Mesenteric fat pad (tissue), 1 donor: ENCODE measurements at places on chromosomes 6 and 20. TPM values are rescaled to one million over a fixed set of nuclear protein-coding genes. Genes with fewer than 3 reads are reported as not detected.

DNA sequence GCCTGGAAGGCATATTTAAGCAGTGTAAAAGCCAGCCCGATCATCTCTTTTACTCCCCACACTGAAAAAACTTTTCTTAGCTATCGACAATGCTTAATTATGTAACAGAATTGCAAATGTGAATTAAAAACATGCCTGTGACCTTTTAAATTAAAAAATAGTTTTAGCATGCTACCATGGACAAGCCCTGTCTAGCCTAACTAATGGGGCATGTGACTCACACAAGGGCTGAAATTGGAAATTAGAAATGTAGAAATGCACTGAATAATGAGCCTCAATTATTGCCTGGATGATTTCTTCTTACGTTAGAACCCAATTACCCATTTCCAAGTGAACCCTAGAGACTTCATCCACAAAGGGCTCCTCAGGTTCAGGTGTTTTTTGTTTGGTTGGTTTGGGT, 82.7 kb downstream of the SIM1 start:
- no peak for DNase-seq

GRCh38 chr6:34490390-34491090, 24.7 kb downstream of the PACSIN1 start:
- peak; percentile 85 for DNase-seq

GRCh38 chr6:161355696-161356095, 81.8 kb upstream of the AGPAT4 start:
- no peak for DNase-seq

- DNase-seq = no peak
Observed at GRCh38 chr6:25487012-25487411, 165.0 kb upstream of the SCGN start.

DNA sequence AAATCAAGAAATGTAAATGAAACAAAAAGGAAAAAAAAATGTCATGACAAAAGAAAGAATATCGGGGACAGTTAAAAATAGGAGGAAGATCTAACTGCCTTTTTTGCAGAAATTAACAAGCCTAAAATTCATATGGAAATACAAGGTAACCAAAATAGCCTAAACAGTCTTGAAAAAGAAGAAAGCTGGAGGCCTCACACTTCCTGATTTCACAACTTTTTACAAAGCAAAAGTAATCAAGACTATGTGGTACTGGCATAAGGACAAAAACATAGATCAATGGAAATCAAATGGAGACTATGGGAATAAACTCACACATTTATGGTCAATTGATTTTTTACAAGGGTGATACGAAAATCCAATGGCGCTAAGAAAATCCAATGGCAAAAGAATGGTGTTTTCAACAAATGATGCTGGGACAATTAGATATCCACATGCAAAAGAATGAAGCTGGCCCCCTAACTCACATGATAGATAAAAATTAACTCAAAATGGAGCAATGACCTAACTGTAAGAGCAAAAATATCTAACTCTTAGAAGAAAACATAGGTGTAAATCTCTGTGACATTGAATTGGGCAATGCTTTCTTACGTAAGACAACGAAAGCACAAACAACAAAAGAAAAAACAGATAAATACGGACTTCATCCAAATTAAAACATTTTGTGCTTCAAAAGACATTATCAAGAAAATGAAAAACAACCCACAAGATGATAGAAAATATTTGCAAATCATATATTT, 24.5 kb downstream of the MAP3K5 start:
- DNase-seq = no peak

DNA sequence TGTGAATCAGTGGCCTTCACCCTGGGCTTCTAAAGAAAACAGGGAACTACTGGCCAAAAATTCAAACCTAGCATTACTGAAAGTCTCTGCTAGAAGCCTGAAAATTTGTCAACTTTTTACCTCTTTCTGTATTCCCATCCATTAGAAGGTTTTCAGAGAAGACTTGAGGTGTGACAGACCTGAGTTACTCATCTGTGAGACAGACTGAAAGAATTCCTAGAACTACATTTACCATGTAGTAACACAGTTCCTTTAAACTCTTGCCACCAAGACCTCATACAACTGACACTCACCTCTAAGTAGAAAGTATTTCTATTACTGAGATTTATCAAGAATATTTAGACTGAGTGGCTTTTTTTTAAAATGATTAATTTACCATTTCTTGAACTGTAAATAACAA, 4.5 kb downstream of the DPM1 start:
- DNase-seq = no peak

- DNase-seq = no peak
Observed at GRCh38 chr6:150324044-150324443, 44.8 kb upstream of the IYD start.

GRCh38 chr6:16741112-16742016, 19.9 kb downstream of the ATXN1 start:
- DNase-seq = no peak

- no peak for DNase-seq
Observed at GRCh38 chr6:123904228-123904627, 100.6 kb downstream of the NKAIN2 start.

GRCh38 chr6:126060400-126060799, 74.1 kb downstream of the TRMT11 start:
- no peak for DNase-seq

DNA sequence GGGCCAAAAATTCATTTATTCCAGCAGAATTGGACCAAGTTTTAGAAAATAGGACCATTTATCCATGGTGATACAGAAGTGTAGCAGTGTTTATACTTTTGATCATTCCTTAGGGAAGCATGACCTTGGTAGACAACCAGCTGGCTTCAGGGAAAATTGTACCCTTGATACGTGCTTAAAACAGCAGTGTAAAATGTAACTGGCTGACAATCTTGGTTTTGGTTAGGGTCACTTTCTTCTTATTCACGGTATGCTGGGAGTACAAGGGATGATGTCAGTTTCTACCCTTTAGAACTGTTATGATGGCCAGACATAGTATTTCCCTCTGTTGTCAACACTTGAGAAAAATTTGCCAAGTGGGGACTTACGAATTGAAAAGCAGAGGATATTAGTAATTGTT, 157.1 kb downstream of the BCKDHB start:
- DNase-seq = no peak

- DNase-seq = no peak
Observed at GRCh38 chr20:9409981-9410380, 104.4 kb upstream of the LAMP5 start.

DNA sequence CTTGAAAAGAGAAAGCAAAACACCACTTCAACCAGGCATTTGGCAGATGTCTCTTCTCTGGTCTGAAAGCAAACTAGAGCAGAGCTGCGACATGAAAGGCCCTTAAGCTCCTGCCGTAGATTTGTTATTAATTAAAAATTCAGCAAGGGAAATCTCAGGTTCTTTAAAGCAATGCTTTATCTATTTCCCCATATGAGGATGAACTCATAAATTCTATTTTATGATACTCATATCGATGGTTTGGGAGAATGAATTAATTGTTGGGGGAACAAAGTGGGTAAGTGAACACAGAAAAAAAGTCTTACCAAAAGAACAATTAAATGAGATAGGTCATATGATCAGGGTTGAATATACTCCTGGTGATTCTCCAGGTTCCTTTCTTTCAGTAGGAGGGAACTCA, 464.7 kb upstream of the SLC35B3 start:
- DNase-seq = no peak

DNA sequence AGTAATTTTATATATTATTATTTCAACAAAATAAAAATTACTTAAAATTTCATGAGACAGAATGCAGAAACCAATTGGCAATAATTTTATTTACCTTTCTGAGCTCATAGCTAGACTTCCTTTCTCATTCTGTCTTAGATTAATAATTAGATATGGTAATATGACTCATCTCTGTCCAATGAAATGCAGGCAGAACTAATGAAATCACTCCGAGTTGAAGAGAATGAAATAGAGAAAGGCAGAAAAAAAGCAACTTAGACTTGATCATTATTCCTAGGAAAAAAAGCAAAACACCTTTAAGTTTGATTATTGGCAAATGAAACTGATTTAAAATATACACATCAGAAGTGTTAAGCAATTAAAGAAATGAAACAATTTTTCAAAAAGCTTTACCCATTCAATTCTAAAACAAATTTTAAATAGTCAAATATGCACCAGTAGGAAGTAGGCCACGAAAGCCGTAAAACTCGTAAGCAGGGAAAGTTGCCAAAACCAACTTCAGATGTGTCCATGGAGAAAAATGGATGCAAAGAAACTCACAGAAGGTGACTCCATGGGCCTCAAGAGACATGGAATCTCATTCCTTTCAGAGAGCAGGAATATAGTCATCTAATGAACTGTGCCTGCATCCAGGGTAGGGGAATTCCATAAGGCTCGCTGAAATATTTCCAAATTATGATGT, 293.8 kb upstream of the RGS17 start:
- no peak for DNase-seq

DNA sequence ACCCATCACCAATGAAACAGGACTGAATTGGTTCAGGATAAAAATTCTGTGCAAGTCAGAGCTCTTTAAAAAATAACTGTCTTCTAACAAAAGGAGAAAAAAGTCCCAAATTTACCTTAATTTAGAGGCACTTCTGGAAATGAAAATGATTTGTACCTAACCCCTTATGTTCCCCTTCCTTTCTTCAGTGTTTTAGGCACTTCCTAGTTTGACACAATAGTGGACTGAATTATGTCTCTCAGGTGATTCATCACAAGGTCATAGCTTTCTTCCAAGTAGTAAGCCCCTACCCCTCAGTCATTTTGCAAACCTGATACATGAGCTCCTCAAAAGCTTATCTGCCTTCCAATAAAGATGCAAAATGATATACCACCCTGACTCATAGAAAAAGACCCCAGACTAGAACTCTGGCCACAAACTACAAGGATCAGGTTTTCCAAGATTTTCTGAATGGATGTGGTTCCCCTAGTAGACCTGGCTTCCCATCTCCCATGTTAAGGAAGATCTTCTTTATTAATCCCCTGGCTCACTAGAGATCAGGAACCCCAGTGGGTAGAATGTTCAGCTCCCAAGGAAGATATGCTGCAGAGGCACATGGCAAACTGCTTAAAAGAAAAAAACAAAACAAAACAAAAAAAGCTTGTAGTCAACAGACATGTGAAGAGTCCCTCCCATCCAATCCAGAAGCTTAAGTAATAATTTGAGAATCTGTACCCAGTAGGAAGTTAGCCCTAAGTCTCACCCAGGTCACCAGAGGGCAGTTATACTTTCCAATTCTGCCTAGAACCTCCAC, 3.6 kb downstream of the PPP1R10 start:
- DNase-seq = no peak

- no peak for DNase-seq
Observed at GRCh38 chr6:162873537-162873936, 145.8 kb downstream of the PACRG start.

- no peak for DNase-seq
Observed at GRCh38 chr20:8740265-8740664, 328.6 kb upstream of the PLCB4 start.

- no peak for DNase-seq
Observed at GRCh38 chr20:48098099-48098498, 312.8 kb upstream of the SULF2 start.

GRCh38 chr6:154408891-154409500, 52.4 kb upstream of the IPCEF1 start:
- DNase-seq = no peak

DNA sequence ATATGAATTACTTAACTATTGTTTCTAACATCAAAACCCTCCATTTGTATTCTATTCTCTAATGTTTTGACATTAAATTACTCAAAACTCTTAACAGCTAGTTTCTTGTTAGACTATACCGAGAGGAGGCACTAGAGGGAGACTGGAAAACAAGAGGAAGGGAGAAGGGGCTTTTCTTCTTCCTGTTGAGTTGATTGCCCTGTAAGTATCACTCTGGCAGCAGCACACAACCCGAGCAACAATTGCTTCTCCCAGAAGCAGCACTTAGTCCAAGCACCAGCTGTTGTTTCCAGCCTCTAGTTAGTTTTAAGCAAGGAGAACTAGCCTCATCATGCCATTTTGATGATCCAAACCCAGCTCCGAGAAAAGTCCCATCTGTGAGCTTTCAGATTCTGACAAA, 603.8 kb downstream of the PRKN start:
- DNase-seq = no peak

DNA sequence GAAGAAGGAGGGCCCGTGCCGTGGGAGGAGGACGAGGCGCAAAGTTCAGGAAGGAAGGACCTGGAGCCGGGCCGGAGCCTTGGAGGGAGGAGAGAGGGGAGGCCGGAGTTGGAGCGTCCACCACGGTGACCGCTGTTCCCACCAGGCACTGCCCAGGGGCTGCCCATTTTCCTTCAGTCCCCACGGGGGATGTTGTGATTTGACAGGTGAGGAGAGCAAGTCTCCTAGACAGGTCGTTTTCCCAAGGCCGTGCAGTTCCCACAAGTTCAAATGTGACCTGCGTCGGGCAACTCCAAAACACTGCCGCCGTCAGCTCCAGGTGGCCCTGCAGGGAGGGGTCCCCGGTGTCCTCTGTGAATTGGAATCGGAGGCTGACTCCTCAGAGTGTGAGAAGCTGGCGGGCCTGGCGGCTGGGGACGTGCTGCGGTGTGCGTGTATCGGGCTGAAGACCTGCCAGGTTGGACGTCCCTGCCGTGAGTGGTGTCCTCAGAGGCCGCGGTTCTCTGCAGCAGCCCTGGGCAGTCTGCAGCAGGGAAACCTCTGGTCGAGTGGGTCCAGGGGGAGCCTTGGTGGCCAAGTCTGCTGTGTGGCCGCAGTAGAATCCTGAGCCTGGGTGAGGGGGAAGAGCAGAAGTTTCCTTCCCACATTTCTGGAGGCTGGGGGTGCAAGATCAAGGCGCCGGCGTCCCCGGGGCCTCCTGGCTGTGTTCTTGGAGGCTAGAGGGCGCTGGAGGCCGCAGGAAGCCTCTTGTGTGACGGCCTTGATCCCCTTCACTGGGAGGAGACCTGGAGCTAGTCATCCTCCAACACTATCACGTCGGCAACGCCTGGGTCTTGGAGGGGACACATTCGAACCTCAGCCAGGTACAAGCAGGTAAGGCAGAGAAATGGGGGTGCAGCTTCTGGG, 115.1 kb upstream of the FRMD1 start:
- no peak for DNase-seq

DNA sequence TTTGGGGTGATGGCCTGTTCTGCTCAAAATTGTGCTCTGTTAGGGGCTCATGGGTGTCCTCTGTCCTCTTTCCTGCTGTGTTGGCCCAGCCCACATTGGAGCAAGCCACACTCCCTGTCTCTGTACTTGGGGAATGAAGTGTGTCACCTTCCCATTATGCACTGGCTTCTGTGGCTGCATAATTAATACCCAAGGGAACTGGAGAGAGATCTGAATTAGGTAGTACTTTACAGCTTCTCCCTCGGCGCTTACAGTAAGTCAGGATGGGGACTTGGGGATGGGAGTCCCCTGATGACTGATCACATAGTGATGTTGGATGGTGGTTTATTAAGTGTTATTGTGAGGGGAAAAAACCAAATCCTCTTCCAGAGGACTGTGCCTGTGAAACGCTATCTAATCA, 116.6 kb downstream of the FOXO3 start:
- no peak for DNase-seq

GRCh38 chr6:131130554-131130940, 4.7 kb upstream of the AKAP7 start:
- no peak for DNase-seq

Gene TBXT
- total RNA-seq = not detected

Gene PAK5
- not detected for total RNA-seq

Gene HINT3
- total RNA-seq = 20.5 TPM

Gene CST7
- total RNA-seq = 11.5 TPM

Gene TINAG
- not detected for total RNA-seq

Gene SNAP25
- 0.29 TPM for total RNA-seq

Gene SLC44A4
- 0.51 TPM for total RNA-seq

Gene PKIB
- total RNA-seq = 1.00 TPM

Gene MEA1
- 46.1 TPM for total RNA-seq

Gene RFX6
- total RNA-seq = not detected

Gene STMND1
- total RNA-seq = not detected

Gene NDRG3
- 18.6 TPM for total RNA-seq

Gene TRAPPC3L
- total RNA-seq = not detected

Gene GRM1
- not detected for total RNA-seq

Gene SALL4
- 0.16 TPM for total RNA-seq

Gene CD24
- total RNA-seq = 2.1 TPM
